Muscle of leg (tissue), 16 donors: ENCODE measurements at places on chromosomes 16 and 17. TPM values are rescaled to one million over a fixed set of nuclear protein-coding genes. Genes with fewer than 3 reads are reported as not detected.
A peak's percentile ranks its signal among the peaks of the same experiment; 100 is the strongest.

GRCh38 chr16:31354394-31355291 lies at the start of gene ITGAX:
ITGAX (plus strand) TSS chr16:31355176; CDS start chr16:31355255, 79 bp downstream.
- peaks cover 13% of the 10 kb centered on the region for H3K4me1 ChIP-seq
- peak; percentile 35 for DNase-seq
- no peaks in the 10 kb centered on the region for H3K36me3 ChIP-seq

- DNase-seq = no peak
- no peaks in the 10 kb centered on the region for H3K27me3 ChIP-seq
- no peak overlapping the region for H3K4me3 ChIP-seq
- no peaks in the 10 kb centered on the region for H3K36me3 ChIP-seq
- peaks cover 3% of the 10 kb centered on the region for H3K4me1 ChIP-seq
These were observed 185.5 kb downstream of the WWOX start for GRCh38 chr16:78284957-78285434.

DNA sequence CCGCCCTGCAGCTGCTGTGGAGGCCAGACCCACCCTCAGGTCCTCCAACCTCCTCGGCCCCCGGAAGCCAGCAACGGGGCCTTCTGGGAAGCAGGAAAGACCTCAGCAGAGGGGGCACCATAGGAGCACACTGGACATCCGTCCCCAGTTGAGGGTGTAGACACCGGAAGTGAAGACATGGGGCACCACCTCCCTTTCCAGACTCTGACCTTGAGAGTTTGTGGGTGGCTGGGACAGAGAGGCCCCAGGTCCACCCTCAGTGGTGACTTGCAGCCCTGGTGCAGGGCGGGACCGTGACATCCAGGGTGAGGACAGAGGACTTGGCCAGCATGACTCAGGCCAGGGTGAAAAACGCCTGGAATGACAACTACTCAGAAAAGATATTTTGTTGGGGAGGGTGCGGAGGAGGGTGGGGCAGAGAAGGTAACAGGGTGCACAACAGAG lies 19.9 kb downstream of the CEP295NL start:
- DNase-seq = peak; percentile 93
- H3K36me3 ChIP-seq = peaks cover 9% of the 10 kb centered on the region
- peak overlapping the region; percentile 18 for H3K4me3 ChIP-seq

DNA sequence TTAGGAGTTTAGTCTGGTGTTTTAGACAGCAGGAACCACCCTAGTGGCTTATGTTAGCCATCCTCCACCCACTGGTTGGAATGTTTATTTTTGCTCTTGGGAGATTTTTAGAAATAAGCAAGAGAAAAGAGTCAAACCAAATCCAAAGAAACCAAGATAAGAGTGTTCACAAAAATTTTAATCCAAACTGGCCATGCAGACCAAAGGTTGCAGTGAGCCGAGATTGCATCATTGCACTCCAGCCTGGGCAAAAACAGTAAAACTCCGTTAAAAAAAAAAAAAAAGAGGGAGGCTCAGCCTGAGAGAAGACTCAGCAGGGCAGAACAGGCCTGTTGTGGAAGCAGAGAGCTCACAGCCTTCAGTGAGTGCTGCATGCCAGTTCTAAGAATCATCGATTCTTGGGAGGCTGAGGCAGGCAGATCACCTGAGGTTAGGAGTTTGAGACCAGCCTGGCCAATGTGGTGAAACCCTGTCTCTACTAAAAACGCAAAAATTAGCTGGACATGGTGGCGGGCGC lies 12.2 kb upstream of the C16orf54 start:
- no peaks in the 10 kb centered on the region for H3K4me1 ChIP-seq
- H3K4me3 ChIP-seq = no peak overlapping the region
- no peaks in the 10 kb centered on the region for H3K36me3 ChIP-seq
- DNase-seq = no peak
- H3K27me3 ChIP-seq = peaks cover 3% of the 10 kb centered on the region
- no peak overlapping the region for H3K27ac ChIP-seq

GRCh38 chr17:4074831-4075495 lies 67.9 kb downstream of the ZZEF1 start:
- peaks cover 67% of the 10 kb centered on the region for H3K36me3 ChIP-seq
- no peaks in the 10 kb centered on the region for H3K27me3 ChIP-seq
- peak; percentile 52 for DNase-seq
- H3K4me3 ChIP-seq = no peak overlapping the region

- H3K27ac ChIP-seq = no peak overlapping the region
- peak; percentile 39 for DNase-seq
- no peaks in the 10 kb centered on the region for H3K27me3 ChIP-seq
- no peak overlapping the region for H3K4me3 ChIP-seq
- no peaks in the 10 kb centered on the region for H3K36me3 ChIP-seq
These were observed 2.6 kb downstream of the GPR179 start for GRCh38 chr17:38341035-38341721.

DNA sequence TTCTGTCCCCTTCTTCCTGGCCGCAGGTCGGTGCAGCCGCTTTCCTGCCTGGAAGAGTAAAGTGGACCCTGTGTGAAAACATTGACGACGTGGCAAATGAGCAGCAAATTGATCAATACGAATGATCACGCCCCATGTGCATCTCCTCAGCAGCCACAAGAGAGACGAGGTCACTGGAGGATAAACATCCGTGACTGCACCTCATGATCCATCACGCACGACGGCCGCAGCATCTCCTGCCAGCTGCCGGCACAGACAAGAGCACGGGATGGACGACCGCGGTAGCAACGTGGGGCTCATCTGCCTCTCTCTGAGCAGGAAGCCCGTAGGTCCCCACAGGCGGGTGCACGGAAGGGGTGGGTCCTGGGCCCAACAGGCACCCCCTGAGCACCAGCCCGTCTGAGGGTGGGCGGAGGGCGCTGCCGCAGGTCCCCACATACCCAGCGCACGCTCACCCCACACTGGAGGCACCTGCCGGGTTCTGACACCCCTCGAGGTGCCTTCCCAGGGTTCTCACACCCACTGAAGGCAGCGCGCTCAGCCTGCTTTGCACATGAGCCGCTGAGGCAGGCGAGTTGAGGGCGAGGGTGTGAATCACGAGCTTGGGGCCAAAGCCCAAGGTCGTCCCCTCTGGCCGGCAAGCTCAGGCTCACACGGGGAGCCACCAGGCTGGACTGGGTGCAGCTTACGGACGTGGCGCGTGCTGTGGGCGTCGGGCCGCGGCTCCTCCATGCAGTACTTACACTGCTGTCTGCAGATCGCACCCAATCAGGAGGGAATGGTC lies 12.3 kb upstream of the CDH15 start:
- no peak overlapping the region for H3K4me3 ChIP-seq
- H3K27ac ChIP-seq = no peak overlapping the region
- peaks cover 5% of the 10 kb centered on the region for H3K27me3 ChIP-seq
- H3K4me1 ChIP-seq = peaks cover 26% of the 10 kb centered on the region
- no peaks in the 10 kb centered on the region for H3K36me3 ChIP-seq

- H3K36me3 ChIP-seq = no peaks in the 10 kb centered on the region
- peaks cover 65% of the 10 kb centered on the region for H3K27me3 ChIP-seq
These were observed 250.3 kb downstream of the FOXL1 start for GRCh38 chr16:86828653-86829052.

DNA sequence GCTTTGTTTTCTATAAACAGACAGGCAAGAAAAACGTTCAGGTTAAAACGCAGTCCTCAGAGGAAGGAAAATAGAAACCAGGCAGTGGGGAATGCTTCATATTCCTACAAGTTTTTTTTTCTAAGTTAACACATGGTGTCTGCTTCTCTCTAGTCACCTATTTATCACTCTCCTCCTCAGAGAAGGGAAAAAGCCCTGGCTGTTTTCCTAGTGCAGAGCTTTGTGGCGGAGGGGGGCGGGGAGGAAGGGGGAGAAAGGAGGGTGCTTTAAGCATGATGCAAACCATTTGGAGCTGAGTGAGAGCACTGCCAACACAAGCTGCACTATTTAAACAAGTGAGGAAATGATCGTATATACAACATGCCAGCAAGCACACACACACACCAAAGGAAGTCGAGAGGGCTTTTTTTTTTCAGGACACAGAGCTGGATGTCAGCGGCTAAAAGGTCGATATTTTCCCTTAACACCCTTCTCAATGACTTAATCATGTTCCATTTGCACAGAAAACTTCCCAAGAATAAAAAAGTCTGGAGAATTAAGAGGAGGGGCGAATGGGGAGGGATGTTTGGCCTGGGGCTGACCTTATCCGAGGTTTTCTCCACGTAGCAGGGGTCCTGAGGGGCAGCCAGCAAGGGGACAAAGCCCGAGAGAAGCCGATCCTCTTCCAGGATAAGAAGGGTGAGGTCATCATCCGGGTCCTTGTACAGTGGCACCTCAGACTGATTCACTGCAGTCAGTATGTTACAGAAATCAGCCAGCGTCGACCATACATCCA lies 117.4 kb downstream of the HIC1 start:
- no peak overlapping the region for H3K4me3 ChIP-seq
- H3K36me3 ChIP-seq = peaks cover 10% of the 10 kb centered on the region
- peak overlapping the region; percentile 96 for H3K27ac ChIP-seq
- H3K4me1 ChIP-seq = peaks cover 59% of the 10 kb centered on the region
- no peaks in the 10 kb centered on the region for H3K27me3 ChIP-seq

DNA sequence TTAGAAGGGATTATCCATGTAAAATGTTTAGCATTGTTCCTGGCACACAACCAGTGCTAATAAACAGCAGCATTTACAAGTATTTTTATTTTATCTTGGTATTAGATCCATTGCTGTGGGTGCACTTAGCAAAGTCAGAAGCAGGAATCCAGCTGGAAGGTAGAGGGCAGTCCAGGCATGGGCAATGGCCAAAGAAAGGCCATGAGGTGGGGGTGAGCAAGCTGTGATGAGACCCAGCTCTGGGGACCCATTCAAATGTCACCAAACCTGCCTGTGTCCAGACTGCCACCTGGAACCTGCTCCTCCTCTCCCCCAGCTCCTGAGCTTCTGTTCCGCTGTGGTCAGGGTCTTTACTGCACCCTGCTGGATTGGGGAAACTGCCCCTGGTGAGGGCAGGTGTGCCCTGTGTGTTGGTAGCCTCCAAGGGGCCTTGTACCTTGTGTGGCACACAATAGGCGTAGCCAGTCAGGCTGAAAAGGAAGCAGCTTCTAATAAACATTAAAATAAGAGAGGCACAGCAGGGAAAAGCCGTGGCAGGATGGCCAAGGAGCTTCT lies 118.0 kb upstream of the CRHR1 start:
- peaks cover 15% of the 10 kb centered on the region for H3K27me3 ChIP-seq
- H3K27ac ChIP-seq = no peak overlapping the region
- H3K4me3 ChIP-seq = no peak overlapping the region
- no peak for DNase-seq
- H3K36me3 ChIP-seq = no peaks in the 10 kb centered on the region

DNA sequence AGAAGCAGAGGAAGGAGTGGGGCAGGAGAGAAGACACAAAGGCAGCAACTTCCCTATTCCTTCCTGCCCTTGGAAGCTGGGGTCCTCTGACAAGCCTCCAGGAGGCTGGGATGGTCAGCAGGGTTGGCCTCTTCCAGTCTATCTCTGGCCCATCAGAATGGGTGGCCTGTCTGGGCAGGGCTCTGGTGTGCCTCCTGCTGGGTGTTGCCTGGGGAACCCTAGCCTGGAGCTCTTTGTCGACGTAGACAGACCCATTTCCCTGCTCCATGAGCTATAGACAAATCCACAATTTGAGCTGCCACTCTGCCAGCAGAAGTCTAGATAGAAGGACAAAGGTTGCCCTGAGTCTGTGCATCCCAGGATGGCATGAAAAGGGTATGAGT lies 11.4 kb downstream of the IGFBP4 start:
- DNase-seq = no peak
- H3K36me3 ChIP-seq = peaks cover 46% of the 10 kb centered on the region
- H3K4me3 ChIP-seq = no peak overlapping the region
- H3K27ac ChIP-seq = no peak overlapping the region

DNA sequence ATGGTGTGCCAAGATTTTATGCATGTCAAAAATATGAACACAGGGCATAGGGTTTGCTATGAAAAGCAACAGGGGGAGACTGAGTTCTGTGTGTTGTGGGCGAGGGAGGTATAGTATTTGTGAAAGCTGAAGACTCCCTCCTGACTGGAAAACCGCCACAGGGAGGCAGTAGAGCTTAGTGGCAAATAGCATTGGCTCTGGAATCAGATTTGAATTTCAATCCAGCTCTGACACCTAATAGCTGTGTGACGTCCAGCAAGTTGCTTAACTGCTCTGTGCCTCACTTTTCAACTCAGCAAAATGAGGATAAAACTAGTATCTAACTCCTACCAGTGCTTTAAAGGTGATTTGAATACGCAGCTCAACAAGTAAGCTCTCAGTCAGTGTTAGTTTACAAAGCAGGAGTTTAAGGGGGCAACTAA lies 22.0 kb downstream of the KPNA2 start:
- DNase-seq = no peak
- H3K27ac ChIP-seq = no peak overlapping the region
- no peaks in the 10 kb centered on the region for H3K27me3 ChIP-seq

- DNase-seq = peak; percentile 65
- no peaks in the 10 kb centered on the region for H3K4me1 ChIP-seq
- no peaks in the 10 kb centered on the region for H3K36me3 ChIP-seq
- no peaks in the 10 kb centered on the region for H3K27me3 ChIP-seq
These were observed 185.1 kb downstream of the CDK5R1 start for GRCh38 chr17:32671896-32672295.

DNA sequence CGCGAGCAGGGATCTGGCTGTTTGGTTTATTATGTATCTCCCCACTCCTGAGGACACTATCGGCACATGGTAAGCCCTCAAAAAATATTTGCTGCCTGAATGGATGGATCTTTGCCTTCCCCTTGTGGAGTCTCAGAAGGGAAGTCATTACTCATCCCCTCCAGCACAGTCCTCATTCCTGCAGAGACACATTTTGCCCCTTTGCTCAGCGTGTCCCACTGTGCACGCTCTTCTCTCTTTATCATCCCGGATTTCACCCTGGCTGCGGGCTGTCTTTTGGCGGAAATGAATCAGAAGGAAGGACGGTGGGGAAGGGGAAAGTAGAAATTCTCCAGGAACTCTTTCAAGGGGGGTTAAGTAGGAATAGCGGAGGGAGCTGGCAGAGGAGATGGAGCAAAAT lies 125.2 kb upstream of the CDC42EP4 start:
- H3K27ac ChIP-seq = no peak overlapping the region
- DNase-seq = no peak
- H3K36me3 ChIP-seq = peaks cover 16% of the 10 kb centered on the region

- DNase-seq = no peak
- H3K36me3 ChIP-seq = no peaks in the 10 kb centered on the region
- no peak overlapping the region for H3K4me3 ChIP-seq
- no peaks in the 10 kb centered on the region for H3K27me3 ChIP-seq
These were observed 485.9 kb upstream of the GOT2 start for GRCh38 chr16:59220011-59220410.

- H3K27ac ChIP-seq = peak overlapping the region; percentile 63
- no peaks in the 10 kb centered on the region for H3K27me3 ChIP-seq
- DNase-seq = peak; percentile 84
- peaks cover 77% of the 10 kb centered on the region for H3K4me1 ChIP-seq
These were observed 23.5 kb upstream of the NXPH3 start for GRCh38 chr17:49552070-49552751.

- H3K27ac ChIP-seq = no peak overlapping the region
- H3K27me3 ChIP-seq = peaks cover 31% of the 10 kb centered on the region
- H3K4me3 ChIP-seq = no peak overlapping the region
These were observed 192.6 kb upstream of the RPL38 start for GRCh38 chr17:74010903-74011302.

GRCh38 chr16:81996664-81997509 lies 14.4 kb downstream of the SDR42E1 start:
- no peaks in the 10 kb centered on the region for H3K4me1 ChIP-seq
- H3K36me3 ChIP-seq = no peaks in the 10 kb centered on the region
- H3K4me3 ChIP-seq = no peak overlapping the region

Gene ADAP2
- 7.9 TPM for total RNA-seq

Gene GLP2R
- not detected for total RNA-seq

Gene GPR139
- total RNA-seq = not detected

Gene GAS2L2
- total RNA-seq = 0.04 TPM

Gene NPIPB2
- total RNA-seq = 2.5 TPM

Gene MYH2
- total RNA-seq = 42.5 TPM

Gene C16orf46
- total RNA-seq = 0.27 TPM
